ENCODE measurements at places on chromosomes 5 and 9. TPM values are rescaled to one million over a fixed set of nuclear protein-coding genes. Genes with fewer than 3 reads are reported as not detected.

- no peak for DNase-seq
Measured at GRCh38 chr5:65142511-65143011, 339.2 kb downstream of the ADAMTS6 start.

The CSNK1A1 gene
- 233 TPM for total RNA-seq

DNA sequence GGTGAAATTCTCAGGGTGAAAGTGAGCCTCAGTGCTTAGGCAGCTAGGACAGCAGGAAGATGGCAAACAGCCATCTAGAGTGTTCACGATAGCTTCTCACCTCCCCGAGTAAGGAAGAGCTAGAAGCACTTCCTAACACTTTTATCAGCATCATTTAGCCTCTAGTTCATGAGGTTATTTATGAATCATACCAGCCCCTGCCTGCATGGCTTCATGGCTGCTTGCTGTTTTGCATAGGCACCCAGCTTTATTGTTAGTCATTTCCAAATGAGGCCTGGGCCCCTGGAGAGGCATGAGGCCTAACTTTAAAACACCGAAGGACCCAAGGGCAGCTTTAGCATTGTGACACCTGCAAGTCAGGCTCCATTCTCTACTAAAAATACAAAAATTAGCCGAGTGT is 134.9 kb upstream of the PANK3 start:
- no peak for DNase-seq

- no peak for DNase-seq
Measured at GRCh38 chr9:16484744-16485143, 385.7 kb downstream of the BNC2 start.

GRCh38 chr5:137641148-137641547 is 94.7 kb downstream of the KLHL3 start:
- no peak for DNase-seq

The CORO2A gene
- total RNA-seq, result 25.8 TPM

The SLC25A2 gene
- total RNA-seq, result 1.2 TPM

The CXXC5 gene
- total RNA-seq, result 28.1 TPM

The GALT gene
- 85.6 TPM for total RNA-seq
